Heart left ventricle (tissue), 16 donors: ENCODE measurements at places on chromosomes 5 and 9. TPM values are rescaled to one million over a fixed set of nuclear protein-coding genes. Genes with fewer than 3 reads are reported as not detected.

GRCh38 chr5:87383216-87383615 is 29.5 kb downstream of the CCNH start:
- no peak for DNase-seq
- no peak overlapping the region for H3K27ac ChIP-seq
- H3K4me3 ChIP-seq = no peak overlapping the region
- H3K27me3 ChIP-seq = no peaks in the 10 kb centered on the region
- H3K4me1 ChIP-seq = peaks cover 3% of the 10 kb centered on the region
- H3K36me3 ChIP-seq = no peaks in the 10 kb centered on the region

GRCh38 chr5:11684607-11685006 is 219.6 kb downstream of the CTNND2 start:
- no peak for DNase-seq
- H3K4me3 ChIP-seq = no peak overlapping the region
- no peaks in the 10 kb centered on the region for H3K4me1 ChIP-seq
- no peaks in the 10 kb centered on the region for H3K27me3 ChIP-seq
- no peaks in the 10 kb centered on the region for H3K36me3 ChIP-seq

The FTMT gene
- polyA plus RNA-seq = not detected

GRCh38 chr5:148820461-148821395 is 5.7 kb upstream of the ADRB2 start:
- H3K27ac ChIP-seq = no peak overlapping the region
- no peaks in the 10 kb centered on the region for H3K36me3 ChIP-seq
- H3K4me3 ChIP-seq = no peak overlapping the region

GRCh38 chr9:94901019-94901363 is 174.5 kb downstream of the AOPEP start:
- no peaks in the 10 kb centered on the region for H3K36me3 ChIP-seq
- no peak for DNase-seq
- no peaks in the 10 kb centered on the region for H3K4me1 ChIP-seq

- DNase-seq = no peak
- no peak overlapping the region for H3K4me3 ChIP-seq
- H3K27me3 ChIP-seq = peaks cover 40% of the 10 kb centered on the region
- H3K4me1 ChIP-seq = peaks cover 15% of the 10 kb centered on the region
Observed at GRCh38 chr5:73213566-73213998, 40.6 kb downstream of the TMEM174 start.

The GABBR2 gene
- polyA plus RNA-seq = 0.11 TPM

GRCh38 chr5:72209147-72210115 is 102.2 kb downstream of the MAP1B start:
- H3K4me1 ChIP-seq = peaks cover 15% of the 10 kb centered on the region
- no peak for DNase-seq
- no peak overlapping the region for H3K4me3 ChIP-seq
- H3K36me3 ChIP-seq = peaks cover 44% of the 10 kb centered on the region
- H3K27me3 ChIP-seq = no peaks in the 10 kb centered on the region
